Left renal pelvis (tissue), 4 donors: ENCODE measurements at places on chromosomes 2 and 18. TPM values are rescaled to one million over a fixed set of nuclear protein-coding genes. Genes with fewer than 3 reads are reported as not detected.

The ROCK1 gene
- polyA plus RNA-seq, result 68.3 TPM

The KCNJ3 gene
- polyA plus RNA-seq, result 8.5 TPM

The DSG2 gene
- polyA plus RNA-seq, result 12.3 TPM

The TFCP2L1 gene
- polyA plus RNA-seq, result 60.3 TPM

The NLRC4 gene
- 0.85 TPM for polyA plus RNA-seq

The RPRM gene
- 51.4 TPM for polyA plus RNA-seq

The CNRIP1 gene
- 28.5 TPM for polyA plus RNA-seq

The ATP5MC3 gene
- polyA plus RNA-seq, result 353 TPM

The HOXD13 gene
- polyA plus RNA-seq, result 0.10 TPM

The TMEM37 gene
- 65.3 TPM for polyA plus RNA-seq

The CYP27A1 gene
- polyA plus RNA-seq, result 52.6 TPM

The SH3RF3 gene
- 5.4 TPM for polyA plus RNA-seq

The SCYGR4 gene
- 0.10 TPM for polyA plus RNA-seq

The TYMS gene
- 103 TPM for polyA plus RNA-seq

The PDE1A gene
- polyA plus RNA-seq, result 28.3 TPM

The NDUFS1 gene
- polyA plus RNA-seq, result 44.2 TPM

The C2orf76 gene
- polyA plus RNA-seq, result 19.8 TPM

The CRYGC gene
- polyA plus RNA-seq, result not detected

The DYNAP gene
- not detected for polyA plus RNA-seq

The RMC1 gene
- polyA plus RNA-seq, result 29.9 TPM

The HOXD1 gene
- 8.2 TPM for polyA plus RNA-seq

The QPCT gene
- 7.5 TPM for polyA plus RNA-seq

The PKDCC gene
- polyA plus RNA-seq, result 290 TPM

The ITPRIPL1 gene
- 5.1 TPM for polyA plus RNA-seq

The GDF7 gene
- polyA plus RNA-seq, result 1.8 TPM

The COLEC11 gene
- 0.72 TPM for polyA plus RNA-seq

The ZNF385B gene
- polyA plus RNA-seq, result 13.4 TPM

The PER2 gene
- polyA plus RNA-seq, result 8.7 TPM

The PPP4R3B gene
- polyA plus RNA-seq, result 67.1 TPM

The HADHA gene
- polyA plus RNA-seq, result 202 TPM

The TLX2 gene
- 0.08 TPM for polyA plus RNA-seq

The REG1B gene
- polyA plus RNA-seq, result not detected

The ANKRD30BL gene
- polyA plus RNA-seq, result 0.98 TPM

The POTEJ gene
- polyA plus RNA-seq, result not detected

The RNU2-63P gene
- polyA plus RNA-seq, result 0.81 TPM

The MC4R gene
- polyA plus RNA-seq, result 0.44 TPM

The ALK gene
- 0.40 TPM for polyA plus RNA-seq

The ALLC gene
- polyA plus RNA-seq, result 0.68 TPM

The PLGLB1 gene
- 21.8 TPM for polyA plus RNA-seq

The TNS1 gene
- 69.6 TPM for polyA plus RNA-seq

The AFG3L2 gene
- polyA plus RNA-seq, result 78.5 TPM

The TMEM163 gene
- 2.4 TPM for polyA plus RNA-seq

The UBXN4 gene
- 158 TPM for polyA plus RNA-seq

The EFHD1 gene
- polyA plus RNA-seq, result 90.4 TPM

The SMYD1 gene
- not detected for polyA plus RNA-seq

The CDH2 gene
- polyA plus RNA-seq, result 84.8 TPM

The MC5R gene
- 0.47 TPM for polyA plus RNA-seq

The KCNE4 gene
- 34.0 TPM for polyA plus RNA-seq

The TPO gene
- not detected for polyA plus RNA-seq

The EIF2AK3 gene
- 24.9 TPM for polyA plus RNA-seq

The POTEI gene
- polyA plus RNA-seq, result 0.27 TPM

The MDH1B gene
- 14.6 TPM for polyA plus RNA-seq

The MOCOS gene
- polyA plus RNA-seq, result 0.74 TPM

The CEP76 gene
- polyA plus RNA-seq, result 10.9 TPM
